ENCODE measurements at places on chromosomes 3 and 15. TPM values are rescaled to one million over a fixed set of nuclear protein-coding genes. Genes with fewer than 3 reads are reported as not detected.

- H3K27ac ChIP-seq = no peak overlapping the region
- no peak overlapping the region for H3K4me3 ChIP-seq
- no peak for DNase-seq
- peaks cover 13% of the 10 kb centered on the region for H3K27me3 ChIP-seq
These were observed 15.1 kb downstream of the GRIP2 start for GRCh38 chr3:14524920-14525660.

- H3K27ac ChIP-seq = no peak overlapping the region
- no peaks in the 10 kb centered on the region for H3K27me3 ChIP-seq
- no peak for DNase-seq
- peaks cover 6% of the 10 kb centered on the region for H3K36me3 ChIP-seq
- H3K4me1 ChIP-seq = peaks cover 41% of the 10 kb centered on the region
These were observed 732.4 kb upstream of the DPPA4 start for GRCh38 chr3:110069761-110070160.

DNA sequence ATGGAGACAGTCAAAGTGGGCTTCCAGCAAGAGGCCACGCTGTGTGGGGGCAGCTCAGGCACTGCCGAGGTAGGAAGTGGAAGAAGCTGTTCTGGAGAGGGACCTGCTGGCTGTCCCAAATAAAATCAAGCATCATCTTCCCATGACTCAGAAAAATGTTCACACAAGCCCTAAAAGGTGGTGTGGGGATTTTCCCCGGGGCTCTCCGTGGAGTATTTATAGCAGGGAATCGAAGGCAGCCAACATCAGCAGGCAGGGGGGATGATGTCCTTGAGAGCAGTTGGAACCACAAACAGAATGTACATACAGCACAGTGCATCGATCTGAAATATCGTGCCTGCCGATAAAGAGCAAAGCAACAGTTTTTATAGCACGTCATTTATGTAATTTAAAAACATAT is 27.6 kb downstream of the PRR23E start:
- H3K4me3 ChIP-seq = no peak overlapping the region
- no peak for DNase-seq
- H3K27ac ChIP-seq = no peak overlapping the region

- peak overlapping the region; percentile 31 for H3K27ac ChIP-seq
- H3K36me3 ChIP-seq = peaks cover 18% of the 10 kb centered on the region
- no peaks in the 10 kb centered on the region for H3K27me3 ChIP-seq
- no peak for DNase-seq
- H3K4me3 ChIP-seq = no peak overlapping the region
These were observed 256.3 kb downstream of the TIGIT start for GRCh38 chr3:114550165-114550564.

- no peaks in the 10 kb centered on the region for H3K36me3 ChIP-seq
- H3K4me1 ChIP-seq = peaks cover 28% of the 10 kb centered on the region
- H3K27me3 ChIP-seq = peaks cover 21% of the 10 kb centered on the region
- peak overlapping the region; percentile 94 for H3K4me3 ChIP-seq
These were observed 3.0 kb upstream of the TLE3 start for GRCh38 chr15:70100474-70101341.

DNA sequence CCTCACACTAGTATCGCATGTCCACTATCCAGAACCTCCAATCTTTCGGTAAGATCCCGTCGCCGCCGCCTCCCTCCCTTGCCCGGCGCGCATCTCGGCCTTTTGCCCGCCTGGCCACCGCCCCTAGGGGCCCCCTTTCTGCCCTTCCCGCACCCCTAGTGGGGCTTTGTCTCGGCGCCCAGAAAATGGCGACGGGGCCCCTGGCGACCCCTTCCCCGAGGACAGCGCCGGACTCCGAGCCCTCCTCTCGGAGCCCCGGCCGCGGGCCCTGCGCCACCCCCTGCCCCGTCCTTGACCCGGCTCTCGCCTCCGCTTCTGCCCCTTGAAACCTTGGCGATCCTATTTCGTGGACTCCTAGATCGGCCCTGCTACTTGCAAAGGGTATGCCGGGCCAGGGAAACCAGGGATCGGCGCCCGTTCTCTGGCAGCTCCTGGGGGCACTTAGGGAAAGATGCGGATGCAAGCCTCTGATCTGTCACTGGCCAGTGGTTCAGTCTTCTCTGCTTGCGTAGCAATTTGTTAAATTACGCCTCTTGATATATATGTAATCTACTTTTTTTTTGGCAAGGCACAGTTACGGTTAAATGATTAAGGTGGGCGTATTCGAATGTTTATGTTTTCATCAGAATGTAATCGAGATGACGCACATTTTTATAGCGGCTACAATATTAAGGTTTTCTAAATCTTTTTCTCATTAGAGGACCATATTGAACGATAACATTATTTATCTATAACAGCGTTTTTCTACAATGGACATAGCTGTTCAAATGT is 603 bp downstream of the EIF1B start:
- DNase-seq = peak; percentile 13
- H3K27ac ChIP-seq = peak overlapping the region; percentile 99
- peaks cover 61% of the 10 kb centered on the region for H3K4me1 ChIP-seq
- H3K27me3 ChIP-seq = peaks cover 5% of the 10 kb centered on the region
- H3K36me3 ChIP-seq = peaks cover 24% of the 10 kb centered on the region

GRCh38 chr3:50314816-50315215 is 7.7 kb downstream of the HYAL2 start:
- DNase-seq = no peak
- H3K36me3 ChIP-seq = peaks cover 12% of the 10 kb centered on the region
- H3K4me1 ChIP-seq = peaks cover 20% of the 10 kb centered on the region
- no peak overlapping the region for H3K27ac ChIP-seq

GRCh38 chr3:115071601-115072000 is 75.5 kb downstream of the ZBTB20 start:
- H3K27ac ChIP-seq = peak overlapping the region; percentile 73
- H3K36me3 ChIP-seq = no peaks in the 10 kb centered on the region
- no peaks in the 10 kb centered on the region for H3K27me3 ChIP-seq
- DNase-seq = peak; percentile 17

The NEIL1 gene
- 3.5 TPM for total RNA-seq

The PLSCR5 gene
- total RNA-seq = not detected

The CCR3 gene
- total RNA-seq = not detected
